Bronchus fibroblast of lung (primary cell): ENCODE measurements at places on chromosomes 3 and 15. TPM values are rescaled to one million over a fixed set of nuclear protein-coding genes. Genes with fewer than 3 reads are reported as not detected.

Gene BOC
- 1.0 TPM in 2 replicates for total RNA-seq

Gene PP2D1
- not detected in 2 replicates for total RNA-seq

Gene TMEM207
- not detected in 2 replicates for total RNA-seq

Gene HESX1
- 0.30 and 1.0 TPM in 2 replicates for total RNA-seq

Gene GOLGA8G
- not detected in 2 replicates for total RNA-seq

Gene CFAP100
- not detected in 2 replicates for total RNA-seq

Gene TRIM42
- total RNA-seq: not detected in 2 replicates

Gene FBN1
- 87.0 and 92.0 TPM in 2 replicates for total RNA-seq

Gene KLF15
- total RNA-seq: 3.2 and 3.3 TPM in 2 replicates

Gene ABHD17C
- 5.2 and 6.1 TPM in 2 replicates for total RNA-seq

Gene GOLGA6A
- total RNA-seq: not detected in 2 replicates

Gene C3orf22
- not detected in 2 replicates for total RNA-seq

Gene CLDN18
- total RNA-seq: not detected in 2 replicates

Gene BHLHE40
- 11.9 and 13.6 TPM in 2 replicates for total RNA-seq

Gene CHRNB4
- total RNA-seq: not detected in 2 replicates

Gene SLC24A1
- 6.1 and 7.7 TPM in 2 replicates for total RNA-seq

Gene C15orf62
- total RNA-seq: not detected in 2 replicates

Gene TMEM115
- total RNA-seq: 52.5 and 56.2 TPM in 2 replicates

Gene EXD1
- total RNA-seq: not detected in 2 replicates

Gene NANOGP8
- total RNA-seq: not detected in 2 replicates

Gene SPRED1
- total RNA-seq: 12.2 and 14.0 TPM in 2 replicates

Gene ZCWPW2
- 0.34 and 0.74 TPM in 2 replicates for total RNA-seq

Gene CNTN4
- total RNA-seq: not detected in 2 replicates

Gene CX3CR1
- 0.15 TPM in 1 of 2 replicates, not detected in the other for total RNA-seq
